Activated CD4-positive, alpha-beta memory T cell treated with anti-CD3 and anti-CD28 coated beads, Interleukin-2, amount 10 ng/mL, durations not matched to agents 7 days and 5 days (primary cell): ENCODE measurements at places on chromosomes 6 and 20. TPM values are rescaled to one million over a fixed set of nuclear protein-coding genes. Genes with fewer than 3 reads are reported as not detected.

DNA sequence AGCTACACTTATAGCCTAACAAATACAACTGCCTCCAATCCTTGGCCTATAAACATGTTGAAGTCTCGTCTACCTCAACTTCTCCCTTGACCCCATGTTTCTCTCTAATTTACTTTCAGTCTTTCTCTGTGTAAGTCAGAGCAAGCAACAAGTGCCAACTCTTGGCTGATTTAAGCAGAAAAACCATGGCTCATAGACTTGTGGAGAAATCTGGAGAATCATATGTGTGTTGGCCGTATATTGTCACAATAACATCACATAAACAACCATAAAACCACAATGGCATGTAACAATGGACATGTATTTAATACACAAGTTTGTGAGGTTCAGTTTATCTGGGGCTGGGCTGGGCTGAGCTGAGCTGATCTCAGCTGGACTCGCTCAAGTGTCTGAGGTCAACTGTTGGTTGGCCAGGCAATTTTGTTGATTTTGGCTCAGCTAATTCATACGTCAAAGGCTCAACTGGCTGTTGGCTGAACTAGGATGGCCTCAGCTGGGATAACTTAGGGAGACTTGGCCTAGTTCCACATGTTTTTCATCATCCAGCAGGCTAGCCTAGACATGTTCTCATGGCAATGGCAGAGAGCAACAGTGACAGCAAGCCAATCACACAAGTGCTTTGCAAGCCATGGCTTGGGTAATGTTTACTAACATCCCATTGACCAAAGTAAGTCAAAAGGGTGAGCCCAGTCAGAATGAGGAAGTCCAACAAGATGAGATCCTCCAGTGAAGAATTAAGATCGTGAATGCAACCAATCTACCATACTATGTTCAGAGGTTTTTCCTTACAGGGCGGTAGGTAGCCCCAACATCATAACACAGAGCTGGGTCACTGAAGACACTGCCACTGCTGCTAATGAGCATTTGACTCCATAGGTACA, 12.9 kb upstream of the TBC1D22B start:
- no peak for DNase-seq
- no peak overlapping the region for H3K27ac ChIP-seq
- peaks cover 11% of the 10 kb centered on the region for H3K4me1 ChIP-seq
- H3K4me3 ChIP-seq, result no peak overlapping the region

DNA sequence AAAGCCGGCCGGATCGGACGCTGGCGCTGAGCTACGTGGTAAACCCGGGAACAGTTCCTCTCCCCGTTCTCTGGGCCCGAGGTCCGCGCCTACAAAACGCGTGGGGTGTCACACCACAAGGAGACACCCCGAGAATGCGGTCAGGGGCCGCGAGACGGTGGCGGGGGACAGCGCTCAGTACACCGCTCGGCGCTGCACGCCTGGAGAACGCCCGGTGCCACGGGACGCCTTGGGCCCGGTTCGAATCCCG, 670 bp downstream of the NCOA5 start:
- peak; percentile 68 for DNase-seq
- peak overlapping the region; percentile 82 for H3K27ac ChIP-seq
- peaks cover 35% of the 10 kb centered on the region for H3K4me1 ChIP-seq
- H3K4me3 ChIP-seq, result peak overlapping the region; percentile 84
- no peaks in the 10 kb centered on the region for H3K27me3 ChIP-seq

DNA sequence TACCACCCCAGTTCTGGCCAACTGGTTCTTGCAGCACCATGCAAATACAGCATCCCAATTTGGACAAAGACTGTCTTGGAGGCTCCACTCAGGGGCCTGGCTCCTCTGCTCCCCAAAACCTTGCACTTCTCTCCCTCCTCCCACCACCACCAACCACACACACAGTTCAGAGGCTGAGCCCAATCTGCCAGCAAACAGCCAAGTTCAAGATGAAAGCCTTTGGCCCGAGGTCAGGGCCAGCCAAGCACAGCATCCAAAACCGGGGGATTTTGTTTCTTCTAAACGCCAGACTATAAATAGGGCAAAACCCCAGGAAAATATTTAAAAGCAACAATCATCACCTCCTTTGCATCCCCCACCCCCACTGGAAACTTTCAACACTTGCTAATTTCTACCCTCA, 5.7 kb downstream of the KCNK5 start:
- peaks cover 88% of the 10 kb centered on the region for H3K4me1 ChIP-seq
- H3K27me3 ChIP-seq, result no peaks in the 10 kb centered on the region
- peaks cover 39% of the 10 kb centered on the region for H3K36me3 ChIP-seq
- no peak overlapping the region for H3K4me3 ChIP-seq
- H3K27ac ChIP-seq, result peak overlapping the region; percentile 27
- DNase-seq, result no peak

- peaks cover 2% of the 10 kb centered on the region for H3K27me3 ChIP-seq
- DNase-seq, result no peak
- H3K27ac ChIP-seq, result no peak overlapping the region
Measured at GRCh38 chr6:129239825-129240491, 357.0 kb downstream of the LAMA2 start.

DNA sequence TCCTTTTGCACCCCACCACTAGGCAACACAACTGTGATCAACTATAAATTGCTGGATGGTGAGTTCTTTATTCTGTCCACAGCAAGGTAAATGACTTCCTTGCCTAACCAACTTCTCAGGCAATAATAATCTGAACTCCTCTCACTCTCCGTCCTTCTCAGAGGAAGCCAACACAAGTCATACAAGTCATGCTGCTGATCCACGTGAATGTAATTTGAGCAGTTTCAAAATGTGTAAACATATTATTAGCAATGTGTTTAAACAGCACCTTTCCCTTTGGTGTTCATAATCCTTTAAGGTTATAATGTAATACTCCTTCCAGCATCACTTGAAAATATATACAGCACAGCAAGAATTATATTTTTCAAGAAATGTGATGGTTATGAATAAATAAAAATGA, 127.9 kb downstream of the QRSL1 start:
- H3K4me3 ChIP-seq, result no peak overlapping the region
- DNase-seq, result no peak
- H3K27me3 ChIP-seq, result peaks cover 8% of the 10 kb centered on the region
- H3K27ac ChIP-seq, result no peak overlapping the region

GDAP1L1 gene
- total RNA-seq, result not detected

EDN1 gene
- total RNA-seq, result not detected
